ENCODE measurements at places on chromosomes 5 and 9. TPM values are rescaled to one million over a fixed set of nuclear protein-coding genes. Genes with fewer than 3 reads are reported as not detected.

DNA sequence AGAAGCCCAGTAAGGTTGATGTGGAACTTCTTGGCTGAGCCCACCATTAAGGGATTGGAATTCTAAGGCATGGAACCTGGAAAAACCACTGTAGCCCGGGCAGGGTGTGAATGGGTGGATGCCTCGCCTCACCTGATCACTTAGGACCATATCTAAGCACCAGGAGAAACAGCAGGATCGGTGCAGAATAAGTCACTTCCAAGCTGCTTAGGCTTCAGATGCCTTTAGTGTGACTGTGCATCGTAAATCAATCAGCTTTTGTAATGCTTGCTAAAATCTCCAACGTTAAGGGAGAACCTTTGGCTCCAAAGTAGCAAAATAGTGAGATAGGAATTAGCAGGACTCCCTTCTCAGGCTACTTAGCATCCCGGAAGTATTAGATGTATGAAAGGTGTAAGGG is 103.9 kb upstream of the MEGF10 start:
- H3K27me3 ChIP-seq: no peaks in the 10 kb centered on the region
- no peak overlapping the region for H3K4me3 ChIP-seq
- no peak overlapping the region for H3K27ac ChIP-seq
- DNase-seq: no peak
- H3K4me1 ChIP-seq: no peaks in the 10 kb centered on the region

- H3K27me3 ChIP-seq: no peaks in the 10 kb centered on the region
- H3K36me3 ChIP-seq: no peaks in the 10 kb centered on the region
- no peaks in the 10 kb centered on the region for H3K4me1 ChIP-seq
Observed at GRCh38 chr9:136535070-136535469, 10.8 kb downstream of the NOTCH1 start.

Gene ANKRD20A1
- total RNA-seq: 3.1 TPM

DNA sequence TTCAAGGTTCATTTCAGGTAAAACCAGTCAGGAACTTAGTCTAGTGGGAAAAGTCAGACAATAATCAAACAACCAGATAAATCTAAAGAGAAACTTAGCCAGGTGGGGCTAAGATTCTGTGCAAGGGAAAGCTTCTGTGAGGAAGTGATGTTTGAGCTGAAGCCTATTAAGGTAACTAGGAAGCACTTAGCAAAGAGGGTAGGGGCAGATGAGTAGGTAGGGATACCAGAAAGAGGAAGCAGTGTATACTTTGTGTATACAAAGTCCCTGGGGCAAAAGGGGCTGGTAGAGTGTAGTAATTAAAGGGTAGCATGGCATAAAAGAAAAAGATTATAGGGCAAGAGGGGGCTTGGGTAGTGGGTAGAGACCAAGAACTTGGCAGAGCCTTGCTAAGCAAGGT is 3.6 kb upstream of the SPATA24 start:
- no peak overlapping the region for H3K27ac ChIP-seq
- no peaks in the 10 kb centered on the region for H3K36me3 ChIP-seq
- no peak overlapping the region for H3K4me3 ChIP-seq
- H3K27me3 ChIP-seq: no peaks in the 10 kb centered on the region
- no peak for DNase-seq

- H3K4me3 ChIP-seq: no peak overlapping the region
- DNase-seq: no peak
- no peak overlapping the region for H3K27ac ChIP-seq
- no peaks in the 10 kb centered on the region for H3K27me3 ChIP-seq
- no peaks in the 10 kb centered on the region for H3K4me1 ChIP-seq
Observed at GRCh38 chr5:74801197-74801596, 34.1 kb downstream of the NSA2 start.

Gene HOMER1
- 42.9 TPM for total RNA-seq

DNA sequence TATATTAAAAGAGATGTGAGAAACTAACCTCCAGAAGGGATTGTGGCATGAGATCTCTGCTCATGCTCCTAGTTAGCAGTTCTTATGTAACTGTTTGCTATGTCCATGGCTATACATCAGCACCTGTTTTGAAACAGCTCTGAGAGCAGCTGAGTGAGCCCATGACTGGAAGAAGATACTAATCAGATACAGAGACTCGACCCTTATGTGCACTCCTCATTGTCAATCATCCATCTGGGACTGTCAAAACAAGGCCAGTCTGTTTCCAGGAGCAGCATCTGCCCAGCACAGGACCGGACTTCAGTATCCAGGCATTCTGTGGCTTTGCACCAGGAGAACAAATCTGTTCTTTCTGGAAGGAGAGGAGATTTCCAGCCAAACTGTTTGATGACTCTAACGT is 77.7 kb downstream of the EFNA5 start:
- no peak overlapping the region for H3K27ac ChIP-seq
- DNase-seq: no peak
- no peaks in the 10 kb centered on the region for H3K36me3 ChIP-seq
- H3K4me3 ChIP-seq: no peak overlapping the region
- H3K27me3 ChIP-seq: no peaks in the 10 kb centered on the region

- no peaks in the 10 kb centered on the region for H3K36me3 ChIP-seq
- H3K4me1 ChIP-seq: no peaks in the 10 kb centered on the region
- H3K27ac ChIP-seq: no peak overlapping the region
- H3K27me3 ChIP-seq: no peaks in the 10 kb centered on the region
Observed at GRCh38 chr5:151483647-151484046, 36.2 kb downstream of the SLC36A1 start.

Gene SLC6A7
- total RNA-seq: not detected

Gene CCL27
- total RNA-seq: 1.1 TPM

- H3K4me1 ChIP-seq: peaks cover 26% of the 10 kb centered on the region
- H3K27ac ChIP-seq: peak overlapping the region; percentile 61
- no peaks in the 10 kb centered on the region for H3K36me3 ChIP-seq
Observed at GRCh38 chr5:8458038-8458383, 589.1 kb downstream of the MTRR start.

Gene C5orf15
- total RNA-seq: 72.3 TPM

Gene CSF1R
- 11.6 TPM for total RNA-seq

Gene CCDC180
- total RNA-seq: 5.2 TPM

Gene ESM1
- total RNA-seq: not detected

- H3K36me3 ChIP-seq: no peaks in the 10 kb centered on the region
- H3K4me1 ChIP-seq: no peaks in the 10 kb centered on the region
- no peak for DNase-seq
- no peak overlapping the region for H3K27ac ChIP-seq
Observed at GRCh38 chr9:137380606-137381005, 42.4 kb downstream of the EXD3 start.

DNA sequence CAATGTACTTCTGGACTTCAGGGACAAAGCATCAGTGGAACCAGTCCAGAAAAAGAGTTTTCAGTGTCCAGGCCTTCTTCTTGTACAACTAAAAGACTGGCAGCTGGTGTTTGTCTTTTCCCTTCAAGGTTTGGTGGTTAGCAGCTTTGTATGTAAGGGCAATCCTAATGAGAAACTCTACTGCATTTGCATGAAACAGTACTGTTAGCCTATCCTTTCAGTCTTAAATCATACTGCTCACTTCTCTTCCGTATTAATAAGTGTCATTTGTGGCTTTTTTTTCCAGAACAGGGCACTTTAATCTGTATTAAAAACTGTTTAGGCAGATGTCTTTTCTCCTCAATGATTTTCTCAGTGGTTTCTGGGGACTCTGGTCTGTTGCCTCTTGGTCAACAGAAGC is 48.9 kb downstream of the FAM174A start:
- peaks cover 8% of the 10 kb centered on the region for H3K4me1 ChIP-seq
- H3K36me3 ChIP-seq: no peaks in the 10 kb centered on the region
- H3K4me3 ChIP-seq: no peak overlapping the region
- no peak overlapping the region for H3K27ac ChIP-seq
- DNase-seq: no peak

- no peak overlapping the region for H3K27ac ChIP-seq
- H3K4me3 ChIP-seq: no peak overlapping the region
- no peak for DNase-seq
- H3K27me3 ChIP-seq: no peaks in the 10 kb centered on the region
- no peaks in the 10 kb centered on the region for H3K36me3 ChIP-seq
Observed at GRCh38 chr9:83472764-83473163, 65.4 kb downstream of the FRMD3 start.

- no peaks in the 10 kb centered on the region for H3K36me3 ChIP-seq
- DNase-seq: peak; percentile 61
- no peaks in the 10 kb centered on the region for H3K27me3 ChIP-seq
- H3K4me1 ChIP-seq: peaks cover 10% of the 10 kb centered on the region
- peak overlapping the region; percentile 84 for H3K27ac ChIP-seq
- H3K4me3 ChIP-seq: no peak overlapping the region
Observed at GRCh38 chr9:135992486-135993408, 31.6 kb upstream of the UBAC1 start.

Gene MIER3
- total RNA-seq: 32.2 TPM

Gene TMCO6
- 48.7 TPM for total RNA-seq

GRCh38 chr5:96440185-96440538 is 7.1 kb upstream of the PCSK1 start:
- no peak overlapping the region for H3K27ac ChIP-seq
- DNase-seq: no peak
- no peaks in the 10 kb centered on the region for H3K4me1 ChIP-seq
- no peak overlapping the region for H3K4me3 ChIP-seq
- no peaks in the 10 kb centered on the region for H3K27me3 ChIP-seq
- H3K36me3 ChIP-seq: no peaks in the 10 kb centered on the region

Gene TTC23L
- total RNA-seq: 0.83 TPM

GRCh38 chr9:744790-745484 is 96.6 kb upstream of the DMRT1 start:
- peaks cover 3% of the 10 kb centered on the region for H3K4me1 ChIP-seq
- peaks cover 58% of the 10 kb centered on the region for H3K36me3 ChIP-seq
- H3K27me3 ChIP-seq: no peaks in the 10 kb centered on the region
- no peak overlapping the region for H3K4me3 ChIP-seq

Gene FCN1
- total RNA-seq: 1.1 TPM

DNA sequence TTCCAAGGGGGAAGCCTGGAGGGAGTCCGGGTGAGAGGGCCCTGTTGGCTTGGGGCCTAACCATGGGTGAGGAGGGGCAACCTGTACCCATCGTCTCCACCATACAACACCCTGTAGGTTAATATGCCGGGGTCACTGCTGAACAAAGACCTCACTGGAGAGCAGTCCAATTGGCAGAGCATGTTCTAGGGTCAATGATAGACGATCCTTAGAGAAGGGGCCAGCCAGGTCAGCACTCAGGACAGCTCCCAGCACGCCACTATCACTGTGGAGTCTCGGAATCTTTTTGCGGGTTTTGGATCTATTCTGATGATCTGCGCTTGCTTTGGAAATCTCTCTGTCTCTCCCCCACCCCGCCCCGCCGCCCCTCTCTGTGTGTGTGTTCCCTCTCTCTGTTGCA is 218.4 kb upstream of the MVB12B start:
- no peaks in the 10 kb centered on the region for H3K27me3 ChIP-seq
- H3K36me3 ChIP-seq: no peaks in the 10 kb centered on the region
- DNase-seq: no peak

DNA sequence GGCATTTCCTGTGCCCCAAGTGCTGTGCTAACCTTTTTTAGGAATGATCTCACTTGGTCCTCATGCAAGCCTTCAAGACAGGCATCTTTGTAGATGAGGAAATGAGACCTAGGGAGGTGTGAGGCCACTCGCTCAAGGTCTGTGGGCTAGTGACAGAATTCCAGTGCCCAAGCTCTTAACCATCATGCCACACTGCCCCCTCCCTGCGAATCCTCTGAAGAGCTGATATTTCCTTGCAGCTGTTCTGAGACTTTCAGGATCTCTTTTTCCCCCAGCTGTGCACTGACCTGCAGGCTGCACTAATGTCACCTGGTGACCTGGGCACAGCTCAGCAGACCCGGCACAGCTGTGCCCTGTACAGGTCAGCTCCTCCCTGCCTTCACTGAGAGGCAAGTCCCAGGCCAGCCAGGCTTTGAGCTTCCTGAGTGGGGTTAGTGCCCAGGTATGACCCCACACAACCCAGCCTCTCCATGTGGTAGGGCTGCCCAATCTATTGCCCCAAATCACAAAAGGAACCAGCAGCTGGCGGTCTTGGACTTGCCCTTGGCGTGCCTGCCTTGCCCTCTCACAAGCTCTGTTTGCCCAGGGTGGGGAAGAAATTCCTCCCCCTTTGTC is 32.7 kb downstream of the MORN5 start:
- H3K36me3 ChIP-seq: no peaks in the 10 kb centered on the region
- H3K4me1 ChIP-seq: no peaks in the 10 kb centered on the region
- H3K4me3 ChIP-seq: no peak overlapping the region
- H3K27me3 ChIP-seq: no peaks in the 10 kb centered on the region
- no peak for DNase-seq
- H3K27ac ChIP-seq: no peak overlapping the region

- H3K4me1 ChIP-seq: no peaks in the 10 kb centered on the region
- H3K4me3 ChIP-seq: no peak overlapping the region
- H3K27me3 ChIP-seq: no peaks in the 10 kb centered on the region
- H3K27ac ChIP-seq: no peak overlapping the region
Observed at GRCh38 chr5:24816206-24816605, 171.4 kb upstream of the CDH10 start.

Gene KIAA0825
- 32.6 TPM for total RNA-seq

Gene FAM174A
- 25.1 TPM for total RNA-seq

- H3K27me3 ChIP-seq: no peaks in the 10 kb centered on the region
- H3K36me3 ChIP-seq: no peaks in the 10 kb centered on the region
- H3K4me3 ChIP-seq: no peak overlapping the region
- DNase-seq: no peak
- no peak overlapping the region for H3K27ac ChIP-seq
- H3K4me1 ChIP-seq: no peaks in the 10 kb centered on the region
Observed at GRCh38 chr5:59206132-59206581, 623.3 kb downstream of the RAB3C start.

GRCh38 chr9:109792951-109793546 is 13.1 kb downstream of the PALM2AKAP2 start:
- no peaks in the 10 kb centered on the region for H3K27me3 ChIP-seq
- H3K4me3 ChIP-seq: no peak overlapping the region
- no peaks in the 10 kb centered on the region for H3K36me3 ChIP-seq
- H3K27ac ChIP-seq: no peak overlapping the region
- H3K4me1 ChIP-seq: no peaks in the 10 kb centered on the region
- no peak for DNase-seq

GRCh38 chr5:164115420-164115819 is 610.0 kb downstream of the MAT2B start:
- H3K36me3 ChIP-seq: no peaks in the 10 kb centered on the region
- DNase-seq: no peak

Gene AIF1L
- 99.8 TPM for total RNA-seq

GRCh38 chr5:10464173-10464572 is 22.5 kb downstream of the ROPN1L start:
- no peak overlapping the region for H3K27ac ChIP-seq
- H3K27me3 ChIP-seq: no peaks in the 10 kb centered on the region
- peaks cover 19% of the 10 kb centered on the region for H3K4me1 ChIP-seq
- H3K4me3 ChIP-seq: no peak overlapping the region

DNA sequence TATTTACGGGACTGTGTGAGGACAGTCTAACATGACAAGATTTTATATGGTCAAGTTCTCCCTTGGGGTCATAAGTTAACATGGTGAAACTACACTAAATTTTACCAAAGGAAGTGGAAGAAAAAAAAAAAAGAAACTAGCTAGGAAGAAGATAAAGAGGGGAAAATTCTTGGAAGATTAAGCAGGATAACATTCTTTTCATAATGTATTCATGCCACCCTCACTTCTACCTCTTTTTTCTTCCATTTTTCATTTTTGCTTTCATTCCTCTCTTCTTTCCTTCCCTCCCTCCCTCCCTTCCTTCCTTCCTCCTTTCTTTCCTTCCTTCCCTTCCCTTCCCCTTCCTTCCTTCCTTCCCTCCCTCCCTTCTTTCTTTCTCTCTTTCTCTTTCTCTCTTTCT is 254.6 kb downstream of the RFX3 start:
- no peak overlapping the region for H3K4me3 ChIP-seq
- H3K27me3 ChIP-seq: no peaks in the 10 kb centered on the region
- H3K27ac ChIP-seq: no peak overlapping the region
- H3K36me3 ChIP-seq: no peaks in the 10 kb centered on the region

Gene TNFSF8
- 4.2 TPM for total RNA-seq

- no peak overlapping the region for H3K4me3 ChIP-seq
- peaks cover 20% of the 10 kb centered on the region for H3K4me1 ChIP-seq
- H3K27me3 ChIP-seq: no peaks in the 10 kb centered on the region
Observed at GRCh38 chr9:2634153-2634552, 12.6 kb downstream of the VLDLR start.

Gene ROR2
- 15.9 TPM for total RNA-seq

Gene HAVCR1
- total RNA-seq: not detected
